ENCODE measurements at places on chromosomes 1 and 21. TPM values are rescaled to one million over a fixed set of nuclear protein-coding genes. Genes with fewer than 3 reads are reported as not detected.

ILDR2 gene
- total RNA-seq, result 20.9 TPM

CD160 gene
- total RNA-seq, result not detected

GCSAML gene
- under 0.01 TPM for total RNA-seq

CHODL gene
- 2.0 TPM for total RNA-seq

RNU1-1 gene
- total RNA-seq, result 73,230 TPM

SH2D5 gene
- 0.49 TPM for total RNA-seq

MARK1 gene
- total RNA-seq, result 55.8 TPM

RIPPLY3 gene
- under 0.01 TPM for total RNA-seq

BMP8B gene
- 0.49 TPM for total RNA-seq

PPP1R12B gene
- total RNA-seq, result 30.5 TPM

Measured in temporal lobe (tissue), 4 donors.